ENCODE measurements at places on chromosomes 12 and 14.

DNA sequence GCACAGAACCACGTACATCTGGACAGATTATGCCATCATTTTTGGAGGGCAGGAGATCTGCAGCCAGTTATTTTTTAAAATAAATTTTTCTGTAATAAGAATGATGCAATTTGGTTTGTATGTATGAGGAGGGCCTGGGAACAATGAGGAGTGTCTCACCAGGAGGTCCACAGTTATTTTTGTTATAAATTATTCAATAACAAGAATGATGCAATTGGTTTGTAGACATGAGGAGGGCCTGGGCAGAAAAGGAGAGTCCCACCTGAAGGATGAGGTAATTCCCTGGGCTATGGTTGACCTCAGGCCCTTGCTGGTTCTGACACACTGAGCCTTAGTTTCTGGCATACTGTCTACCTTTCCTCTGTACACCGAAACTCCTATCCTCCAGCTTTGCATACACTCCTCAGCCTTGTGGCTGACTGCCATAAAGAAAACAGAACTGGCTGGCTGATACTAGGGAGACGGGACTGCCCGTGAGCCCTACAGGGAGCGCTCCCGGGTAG lies 9.0 kb upstream of the DCD start:
- no peak for DNase-seq

- DNase-seq, result no peak
Measured at GRCh38 chr12:115335048-115335447, 651.1 kb upstream of the TBX3 start.

GRCh38 chr12:107917912-107918800 lies 143.7 kb downstream of the ASCL4 start:
- peak; percentile 2 for DNase-seq

- DNase-seq, result no peak
Measured at GRCh38 chr14:93005838-93006237, 82.9 kb downstream of the CHGA start.

- DNase-seq, result no peak
Measured at GRCh38 chr12:47744005-47744651, 14.6 kb downstream of the RAPGEF3 start.

DNA sequence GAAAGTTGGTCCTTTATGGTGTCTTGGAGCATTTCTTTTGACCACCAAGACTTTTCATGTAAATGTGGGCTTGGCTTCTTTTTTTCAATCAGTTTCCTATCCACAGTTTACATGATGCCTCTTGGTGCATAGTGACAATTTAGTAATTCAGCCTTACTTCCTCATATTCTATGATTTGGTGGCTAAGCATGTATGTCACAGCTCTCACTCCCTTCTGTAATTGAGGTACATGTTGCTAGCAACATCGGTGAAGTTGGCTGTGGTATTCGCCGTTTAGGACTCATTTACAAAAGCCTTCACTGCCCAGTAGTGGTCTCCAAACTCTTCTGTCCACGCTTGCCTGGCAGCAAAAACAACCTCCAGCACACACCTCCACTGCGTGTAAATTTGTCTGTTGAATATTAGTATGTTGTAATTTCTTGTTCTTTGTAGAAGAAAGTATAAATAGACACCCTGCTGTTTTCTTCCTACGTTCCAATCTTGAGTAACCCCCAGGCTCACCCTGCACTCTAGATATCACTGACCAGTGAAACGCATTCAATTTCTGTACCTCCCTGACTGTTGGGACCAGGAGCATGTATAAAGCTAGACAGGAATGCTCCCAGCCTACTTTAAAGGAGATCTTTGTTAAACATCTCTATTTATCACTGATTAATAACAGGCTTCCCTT lies 90.4 kb downstream of the PPP2R5C start:
- DNase-seq, result no peak

DNA sequence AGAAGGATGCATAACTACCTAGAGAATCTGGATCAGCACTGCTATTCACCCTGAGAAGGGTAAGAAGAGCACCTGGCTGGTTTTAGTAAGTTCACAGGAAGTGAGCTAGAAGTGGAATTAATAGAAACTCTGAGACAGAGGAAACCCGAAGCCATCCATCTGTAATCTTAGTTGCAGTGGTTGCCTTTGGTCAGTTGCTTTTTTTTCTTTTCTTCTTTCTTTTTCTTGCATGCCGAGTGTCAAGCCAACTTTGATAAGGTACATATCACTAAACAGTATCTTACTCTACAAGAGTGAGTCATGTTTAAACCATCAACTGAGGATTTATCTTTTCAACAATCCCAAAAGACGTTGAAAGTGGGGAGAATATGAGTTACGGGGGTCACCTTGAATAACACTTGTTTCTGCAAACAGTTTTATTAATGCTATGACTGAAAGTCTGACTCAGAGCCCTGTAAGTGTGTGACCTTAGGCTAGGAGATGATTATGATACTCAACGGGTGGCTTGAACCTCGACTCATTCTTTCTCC lies 26.7 kb downstream of the C12orf75 start:
- no peak for DNase-seq

DNA sequence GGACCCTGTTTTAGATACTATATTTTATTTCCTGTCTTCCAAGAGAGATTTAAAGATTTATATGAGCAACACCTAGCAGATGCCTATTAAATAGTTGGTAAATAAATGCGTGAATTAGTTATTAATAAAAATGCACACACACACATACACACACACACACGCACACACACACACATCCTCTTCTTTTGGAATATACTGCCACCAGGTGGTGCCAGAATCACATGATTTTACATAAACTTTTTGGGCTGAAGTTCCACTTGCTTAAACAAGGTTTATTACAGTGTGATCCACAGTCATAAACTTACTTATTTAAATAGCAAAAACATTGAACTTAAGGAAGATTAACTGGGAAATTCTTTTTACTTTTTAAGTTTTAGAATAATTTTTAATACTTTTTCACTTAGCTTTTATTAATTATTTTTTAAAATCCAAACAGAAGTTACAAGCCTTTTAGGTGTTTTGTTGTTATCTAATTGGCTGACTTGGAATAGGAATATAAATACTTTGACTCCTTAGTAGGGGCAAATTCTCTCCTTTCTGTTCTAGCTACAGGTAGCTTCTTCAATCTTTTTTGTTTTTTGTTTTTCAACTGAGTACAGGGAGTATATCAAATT lies 17.5 kb downstream of the RAD51B start:
- peak; percentile 61 for DNase-seq

- no peak for DNase-seq
Measured at GRCh38 chr12:43836475-43836989, 651 bp downstream of the TMEM117 start.

DNA sequence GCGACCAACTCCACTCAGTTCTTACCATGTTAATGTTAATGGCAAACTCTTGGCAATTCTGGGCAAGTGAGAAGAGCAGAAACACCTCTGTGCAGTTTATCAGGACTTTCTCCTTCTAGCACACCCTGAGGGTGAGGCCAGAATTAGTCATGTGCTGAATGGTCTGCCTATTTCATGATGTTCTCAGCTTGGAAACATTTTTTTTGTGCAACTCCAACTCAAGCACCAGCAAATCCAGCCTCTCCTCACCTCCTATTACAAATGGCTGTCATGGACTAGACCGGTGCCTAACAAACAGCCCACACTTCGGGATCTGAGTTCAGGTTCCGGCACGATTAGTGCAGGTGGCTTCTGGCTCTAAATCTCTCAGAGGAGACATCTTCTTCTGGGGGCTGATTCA lies 246.0 kb downstream of the ZFP36L1 start:
- DNase-seq, result no peak

DNA sequence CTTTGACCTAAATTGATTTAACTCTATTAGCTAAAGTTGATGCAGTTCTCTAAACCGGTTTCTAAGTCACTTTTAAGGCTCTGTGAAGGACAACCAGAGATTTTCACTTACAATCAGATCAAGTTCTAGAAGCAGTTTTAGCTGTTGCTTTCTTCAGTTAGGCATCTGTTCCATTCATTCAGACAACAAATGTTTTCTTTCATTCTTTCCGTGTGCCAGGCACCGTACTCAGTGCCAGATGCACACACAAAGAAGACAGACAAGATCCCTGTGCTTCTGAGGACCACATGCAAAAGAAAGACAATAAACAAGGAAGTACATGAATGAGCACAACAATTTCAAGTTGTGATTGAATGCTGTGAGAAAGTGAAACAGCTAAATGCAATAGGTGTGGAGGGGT lies 11.1 kb upstream of the EGLN3 start:
- DNase-seq, result no peak

DNA sequence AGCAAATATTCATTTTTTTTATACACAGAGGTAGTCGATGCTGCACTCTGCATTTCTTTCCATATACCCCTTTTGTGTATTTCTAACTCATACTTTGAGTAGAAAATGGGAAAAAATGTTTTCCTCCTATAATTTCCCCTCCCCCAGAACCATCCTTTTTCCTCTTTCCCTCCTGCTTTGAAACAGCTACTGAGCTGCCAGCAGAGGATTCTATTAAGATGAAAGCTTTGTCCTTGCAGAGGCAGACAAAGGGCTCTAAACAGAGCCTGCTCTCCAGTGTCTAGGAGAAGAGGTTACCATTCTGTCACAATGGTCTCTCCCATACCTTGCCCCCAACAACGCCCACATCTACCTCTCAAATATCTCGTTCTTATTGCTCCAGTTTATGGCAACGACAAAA lies 74.6 kb upstream of the OSBPL8 start:
- no peak for DNase-seq

GRCh38 chr14:51145246-51145645 lies 50.3 kb upstream of the TRIM9 start:
- DNase-seq, result no peak

GRCh38 chr14:81589381-81590065 lies 55.9 kb upstream of the SEL1L start:
- no peak for DNase-seq
